GM04503 (cell line): ENCODE measurements at places on chromosomes 4 and X.

GRCh38 chr4:89221167-89221867 is 86.3 kb downstream of the GPRIN3 start:
- no peak for DNase-seq

- DNase-seq = no peak
These were observed 68.6 kb downstream of the BEND4 start for GRCh38 chr4:42083816-42084215.

GRCh38 chr4:27921231-27921630 is 1060.6 kb downstream of the STIM2 start:
- no peak for DNase-seq

DNA sequence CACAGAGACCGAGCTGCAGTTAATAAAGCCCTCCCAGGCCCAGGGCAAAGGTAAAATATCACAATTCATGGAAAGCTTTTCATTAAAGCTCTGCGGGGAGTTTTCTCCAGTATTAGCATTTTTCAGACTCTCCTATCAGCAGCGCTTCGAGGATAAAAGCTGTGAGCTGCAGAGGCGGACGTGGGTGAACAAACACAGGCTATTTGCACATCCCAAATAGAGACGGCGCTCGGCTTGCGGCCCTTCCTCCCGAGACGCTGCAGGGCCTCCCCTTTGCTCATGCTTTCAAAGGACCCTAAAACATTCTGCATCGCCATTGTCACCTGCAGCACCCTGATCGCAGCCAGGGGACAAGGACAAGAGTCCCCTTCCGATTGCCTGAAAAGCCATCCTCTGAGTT is 97.3 kb downstream of the SORCS2 start:
- no peak for DNase-seq

GRCh38 chrX:83535417-83536196 is 27.5 kb downstream of the POU3F4 start:
- DNase-seq = no peak

GRCh38 chr4:98939892-98940298 is 11.0 kb upstream of the EIF4E start:
- peak; percentile 34 for DNase-seq

- DNase-seq = no peak
These were observed 108.1 kb downstream of the MGST2 start for GRCh38 chr4:139773560-139774318.

GRCh38 chr4:6829086-6829485 is 46.6 kb downstream of the KIAA0232 start:
- DNase-seq = no peak

GRCh38 chr4:89492581-89493071 is 185.0 kb upstream of the GPRIN3 start:
- no peak for DNase-seq
